ENCODE measurements at places on chromosomes 5 and 9.

DNA sequence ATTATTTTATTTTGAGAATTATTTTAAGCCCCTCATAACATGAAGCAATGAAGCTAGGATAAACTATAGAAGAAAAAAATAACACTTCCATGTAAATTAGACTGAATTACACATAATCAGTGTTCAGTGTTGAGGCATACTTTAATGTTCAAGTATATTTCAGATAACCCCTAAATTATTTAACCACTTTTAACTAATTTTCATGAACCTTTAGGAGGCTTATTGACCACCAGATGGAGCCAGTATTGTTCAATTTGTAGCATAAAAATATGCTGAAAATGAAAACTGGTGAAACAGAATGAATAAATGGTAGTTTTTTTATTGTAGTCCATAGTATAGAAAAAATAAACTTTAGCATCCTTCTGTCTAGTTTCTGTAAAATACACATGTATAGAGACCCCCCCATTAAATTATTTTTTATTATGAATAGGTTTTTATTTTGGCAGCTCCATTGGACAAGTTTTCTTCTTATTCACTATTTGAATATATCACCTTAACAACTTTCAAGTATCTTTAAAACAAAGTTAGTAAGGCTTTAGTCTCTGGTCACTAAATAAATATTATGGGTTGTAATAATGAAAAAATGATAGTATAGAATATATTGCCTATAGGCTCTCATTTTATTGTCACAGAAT lies 190.1 kb downstream of the CWC27 start:
- peak; percentile 24 for DNase-seq

DNA sequence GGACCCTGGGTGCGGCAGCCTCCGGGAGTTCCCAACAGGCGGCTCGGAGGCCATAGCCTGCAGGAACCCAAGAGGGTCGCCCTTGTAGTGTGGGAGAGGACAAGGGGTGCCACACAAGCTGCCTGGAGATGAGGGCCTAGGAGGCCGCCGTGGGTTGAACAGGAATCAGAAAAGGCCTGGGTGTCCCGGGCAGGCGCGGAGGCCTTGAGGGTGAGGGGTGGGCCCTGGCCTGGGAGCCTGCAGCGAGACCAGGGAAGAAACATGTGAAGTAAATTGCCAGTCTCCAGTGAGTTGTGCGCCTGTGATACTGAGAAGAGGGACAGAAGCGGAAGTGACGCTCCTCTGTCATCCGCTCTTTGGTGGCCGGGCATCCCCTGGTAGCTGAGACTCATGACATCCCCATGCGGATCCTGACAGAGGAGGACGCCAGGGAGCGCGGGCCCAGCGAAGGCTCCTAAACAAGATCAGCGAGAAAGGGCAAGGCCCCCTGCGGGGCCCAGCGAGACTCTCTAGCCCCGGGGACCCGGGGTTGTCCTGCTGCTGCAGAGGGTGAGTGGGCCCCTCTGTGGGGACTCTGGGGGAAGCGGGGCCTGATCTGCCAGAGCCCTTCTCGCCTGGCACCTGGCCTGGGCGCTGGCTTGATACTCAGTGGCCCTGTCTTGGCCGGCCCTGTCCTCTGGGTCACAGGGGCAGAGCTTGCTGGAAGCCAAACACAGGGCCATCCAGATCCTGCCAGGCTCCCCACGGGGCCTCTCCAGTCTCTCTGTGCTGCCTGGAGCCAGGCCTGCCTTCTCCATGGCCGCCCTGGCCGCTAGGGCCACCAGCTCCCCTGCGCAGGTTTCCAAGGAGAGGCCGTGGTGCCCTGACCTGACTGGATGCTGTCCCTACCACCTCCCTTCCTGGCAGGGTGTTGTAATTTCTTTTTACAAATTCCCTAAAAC lies 788.4 kb downstream of the TLE4 start:
- DNase-seq = no peak

DNA sequence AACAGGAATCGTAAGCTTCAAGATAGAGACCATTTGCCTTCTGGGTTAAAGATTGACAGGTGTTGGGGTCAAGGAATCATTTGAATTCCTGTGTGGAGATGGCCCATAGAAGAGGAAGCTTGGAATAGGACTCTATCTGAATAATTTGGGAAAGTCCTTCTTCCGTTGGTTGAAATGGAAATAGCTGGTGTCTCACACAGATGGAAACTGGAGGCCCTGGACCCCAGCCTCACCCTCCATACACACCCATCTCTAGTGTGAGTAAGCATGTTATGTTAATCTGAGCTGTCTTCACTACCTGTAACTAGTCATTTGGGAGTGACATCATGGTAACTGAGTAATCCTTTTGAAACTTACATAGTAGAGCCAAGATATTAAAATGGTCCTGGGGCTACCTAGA lies 184.4 kb downstream of the CD180 start:
- DNase-seq = no peak

- no peak for DNase-seq
Measured at GRCh38 chr9:3490957-3491356, 34.8 kb downstream of the RFX3 start.

- no peak for DNase-seq
Measured at GRCh38 chr9:85344901-85345300, 396.9 kb downstream of the AGTPBP1 start.

GRCh38 chr9:112743216-112743836 lies 7.2 kb upstream of the SNX30 start:
- DNase-seq = no peak

DNA sequence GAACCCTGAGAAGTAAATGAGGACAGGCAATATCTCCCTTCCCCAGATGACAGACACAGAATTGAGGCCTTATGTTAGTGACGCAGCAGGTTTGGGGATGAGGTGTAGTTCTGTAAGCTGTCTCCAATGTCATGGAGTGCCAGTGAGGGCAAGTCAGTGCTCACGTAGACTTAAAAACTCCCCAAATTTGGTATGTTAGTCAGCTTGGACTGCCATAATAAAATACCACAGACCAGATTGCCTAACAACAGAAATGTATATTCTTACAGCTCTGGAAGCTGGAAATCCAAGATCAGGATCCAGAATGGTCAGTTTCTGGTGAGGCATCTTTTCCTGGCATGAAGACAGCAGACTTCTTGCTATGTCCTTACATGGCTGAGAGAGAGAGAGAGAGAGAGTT lies 14.9 kb downstream of the FOXI1 start:
- no peak for DNase-seq

- DNase-seq = peak; percentile 4
Measured at GRCh38 chr5:62719061-62719720, 140.6 kb downstream of the LRRC70 start.

DNA sequence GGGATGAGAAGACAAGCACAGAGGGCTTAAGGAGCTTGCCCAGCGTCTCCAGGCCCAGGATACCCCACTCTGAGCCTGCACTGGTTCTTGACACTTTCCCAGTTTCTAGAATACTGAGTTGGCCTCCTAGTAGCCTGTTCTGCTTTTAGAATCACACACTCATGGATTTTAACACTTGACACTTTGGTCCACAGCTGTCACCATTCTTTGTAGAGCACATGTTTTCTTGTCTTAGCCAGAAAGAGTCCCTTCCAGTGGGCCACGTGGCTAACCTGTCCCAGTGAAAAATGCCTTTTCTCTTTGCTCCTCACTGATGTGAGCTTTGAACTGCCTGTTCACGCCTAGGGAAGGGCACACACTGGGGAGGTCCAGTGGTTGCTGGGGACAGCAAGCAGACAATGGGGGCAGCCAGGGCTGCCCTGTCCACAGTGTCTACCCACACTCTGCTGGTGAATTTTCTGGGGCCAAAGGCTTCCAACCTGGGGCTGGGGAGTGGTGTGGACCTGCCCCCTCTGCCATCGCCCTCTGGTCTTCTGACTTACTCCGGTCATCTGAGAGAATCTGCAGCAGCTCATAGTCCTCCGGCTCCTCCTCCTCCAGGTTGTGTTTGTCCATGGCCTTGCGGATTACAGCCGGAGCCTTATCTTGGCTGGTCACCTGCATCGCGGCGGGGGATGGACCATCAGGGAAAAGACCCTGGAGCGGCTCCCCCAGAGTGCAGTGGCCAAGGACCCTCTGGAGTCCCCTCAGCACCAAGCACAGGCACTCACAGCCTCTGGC lies 21.1 kb downstream of the RALGDS start:
- DNase-seq = no peak

GRCh38 chr5:61632064-61632463 lies 300.0 kb downstream of the ZSWIM6 start:
- no peak for DNase-seq

DNA sequence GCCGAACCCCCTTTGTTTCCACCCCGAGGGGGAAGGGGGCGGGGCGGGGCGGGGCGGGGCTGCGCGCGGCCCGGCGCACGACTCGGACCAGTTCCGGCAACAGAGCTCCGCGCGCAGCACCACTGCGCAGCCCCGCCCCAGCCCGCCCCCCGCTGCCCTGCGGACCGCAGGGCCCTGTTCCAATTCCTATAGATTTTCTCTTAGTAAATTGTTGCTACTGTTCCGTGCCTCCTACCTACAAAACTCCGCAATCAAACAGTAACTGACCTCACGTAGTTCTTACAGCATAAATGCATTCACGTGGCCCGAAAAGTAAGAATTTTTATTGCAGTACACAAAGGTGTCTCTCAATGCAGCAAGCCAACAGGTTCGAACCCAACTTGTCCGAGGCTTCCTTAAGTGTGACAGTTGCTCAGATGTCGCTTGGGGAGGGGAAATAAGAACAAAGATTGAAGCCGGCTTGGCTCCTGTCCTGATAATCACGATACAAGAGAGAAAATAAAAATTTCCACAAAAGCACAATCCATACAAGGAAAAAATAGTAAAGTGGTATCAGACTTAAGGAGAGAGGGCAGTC lies 1.2 kb upstream of the RNF38 start:
- DNase-seq = no peak

DNA sequence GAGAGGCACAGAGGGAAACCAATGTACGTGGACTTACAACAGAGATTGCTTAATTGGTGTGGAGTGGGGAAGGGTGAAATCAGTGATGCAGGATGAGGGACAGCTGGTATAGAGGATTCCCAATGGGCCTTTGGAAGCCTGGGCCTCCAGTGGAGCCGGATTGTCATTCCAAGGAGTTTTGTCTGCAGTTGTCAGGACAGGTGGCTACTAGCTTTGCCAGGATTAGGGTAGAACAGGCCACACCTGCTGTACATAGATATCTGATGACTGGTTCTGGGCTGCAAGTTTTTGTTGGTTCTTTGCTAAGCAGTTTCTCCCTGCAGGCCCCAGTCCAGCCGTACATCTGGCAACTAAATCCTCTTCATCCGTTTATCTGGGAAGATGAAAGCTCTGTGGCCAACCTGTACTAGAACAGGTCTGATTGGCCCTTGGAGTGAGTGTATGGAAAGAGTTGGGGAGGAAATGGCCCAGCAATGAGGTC lies 4.2 kb downstream of the SKP2 start:
- DNase-seq = peak; percentile 36

GRCh38 chr5:66960369-66961137 lies 236.0 kb downstream of the CD180 start:
- DNase-seq = no peak

DNA sequence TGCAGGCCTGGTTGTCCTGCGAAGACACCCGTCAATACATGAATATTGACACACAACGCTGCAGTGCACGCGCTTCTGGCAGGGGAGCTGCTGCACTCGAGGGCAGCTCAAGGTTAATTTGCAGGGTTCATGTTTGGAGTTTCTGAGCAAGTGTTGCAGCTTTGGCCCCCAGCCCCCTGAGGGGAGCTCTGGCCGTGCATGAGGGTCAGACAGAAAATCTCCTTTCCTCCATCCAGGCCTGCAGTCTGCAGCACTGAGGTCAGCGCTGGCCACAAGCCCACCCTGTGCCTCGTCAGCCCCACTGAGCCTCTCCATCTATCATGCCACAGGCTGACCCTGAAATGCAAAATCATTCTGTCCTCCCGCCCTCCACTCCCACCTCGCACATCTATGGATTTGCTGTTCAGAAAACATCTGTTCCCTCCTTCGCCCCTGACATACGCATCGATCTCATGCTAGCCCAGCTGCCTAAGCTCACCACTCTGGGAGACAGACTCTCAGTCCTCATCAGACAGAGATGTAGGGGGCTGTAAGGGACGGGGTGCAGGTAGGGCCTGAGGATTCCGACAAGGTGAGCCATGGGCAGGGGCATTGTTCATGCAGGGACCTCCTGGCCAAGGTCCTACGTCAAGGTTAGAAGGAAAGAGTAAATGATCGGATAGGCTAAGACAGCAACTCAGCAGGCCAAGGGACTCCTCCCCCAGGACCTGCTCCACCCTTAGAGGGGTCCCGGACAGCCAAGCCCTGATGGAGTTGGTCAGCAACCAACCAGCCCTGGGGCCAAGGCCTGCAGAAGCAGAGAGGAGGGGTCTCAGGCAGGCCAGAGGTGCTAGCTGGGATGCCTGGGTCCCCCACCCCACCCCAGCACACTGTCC lies 125.1 kb downstream of the KCNIP1 start:
- DNase-seq = no peak

DNA sequence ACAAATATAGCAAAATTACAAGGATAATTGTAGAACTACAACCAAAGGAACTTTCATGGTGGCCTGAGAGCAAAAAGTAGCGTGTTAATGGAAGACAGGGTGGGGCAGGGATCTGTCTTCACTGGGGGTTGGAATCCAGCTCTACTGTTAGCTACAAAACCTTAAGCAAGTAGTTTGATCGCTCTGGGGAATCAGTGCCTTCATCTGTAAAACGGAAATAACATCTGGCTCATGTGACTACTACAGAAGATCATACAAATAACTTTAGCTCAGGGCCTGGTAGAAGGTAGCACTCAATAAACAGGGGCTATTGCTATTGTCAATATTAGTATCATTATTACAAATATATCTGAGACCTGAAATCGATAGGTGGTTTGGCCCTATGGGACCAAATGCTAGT lies 40.4 kb downstream of the ZNF608 start:
- no peak for DNase-seq

- no peak for DNase-seq
Measured at GRCh38 chr5:16412556-16412955, 53.0 kb downstream of the ZNF622 start.

GRCh38 chr5:72291601-72292000 lies 28.4 kb downstream of the MRPS27 start:
- DNase-seq = no peak

- DNase-seq = no peak
Measured at GRCh38 chr9:19470981-19471650, 62.3 kb downstream of the ACER2 start.

GRCh38 chr9:98572054-98572627 lies 136.6 kb downstream of the GABBR2 start:
- no peak for DNase-seq

GRCh38 chr5:115463983-115464382 lies 80.6 kb downstream of the FEM1C start:
- no peak for DNase-seq

- DNase-seq = no peak
Measured at GRCh38 chr5:14531668-14532067, 49.9 kb upstream of the OTULINL start.

- peak; percentile 13 for DNase-seq
Measured at GRCh38 chr9:15377625-15378540, 44.8 kb upstream of the SNAPC3 start.

DNA sequence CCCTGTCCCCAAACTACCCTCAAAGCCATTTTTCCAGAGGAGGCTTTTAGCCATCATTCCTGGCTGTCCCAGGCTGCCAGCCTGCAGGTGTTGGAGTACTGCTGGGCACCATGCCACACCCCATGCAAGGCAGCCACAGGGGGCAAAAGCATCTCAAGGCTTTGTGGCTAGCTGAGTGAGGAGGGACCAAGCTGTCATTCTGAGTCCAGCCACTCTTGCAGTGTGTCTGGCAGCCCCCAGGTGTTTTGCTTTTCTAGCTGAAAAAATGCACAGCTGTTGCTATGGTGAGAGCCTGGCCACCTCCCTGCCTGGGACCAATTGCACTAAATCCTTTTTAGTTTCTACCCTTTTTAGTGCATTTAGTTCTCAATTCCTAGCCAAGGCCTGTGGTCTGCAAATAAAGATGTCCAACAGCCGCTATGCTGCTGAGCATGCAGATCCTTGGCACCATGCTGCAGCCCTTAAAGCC lies 50.4 kb upstream of the PTGS1 start:
- DNase-seq = no peak

GRCh38 chr9:89661391-89661949 lies 56.7 kb downstream of the GADD45G start:
- no peak for DNase-seq

All from muscle of arm (tissue), 14 donors.